ENCODE measurements at places on chromosomes 11 and 22.

GRCh38 chr11:77771135-77771534 lies 49.4 kb downstream of the RSF1 start:
- no peak for DNase-seq

GRCh38 chr11:101436511-101437142 lies 147.2 kb downstream of the TRPC6 start:
- DNase-seq = peak; percentile 18

DNA sequence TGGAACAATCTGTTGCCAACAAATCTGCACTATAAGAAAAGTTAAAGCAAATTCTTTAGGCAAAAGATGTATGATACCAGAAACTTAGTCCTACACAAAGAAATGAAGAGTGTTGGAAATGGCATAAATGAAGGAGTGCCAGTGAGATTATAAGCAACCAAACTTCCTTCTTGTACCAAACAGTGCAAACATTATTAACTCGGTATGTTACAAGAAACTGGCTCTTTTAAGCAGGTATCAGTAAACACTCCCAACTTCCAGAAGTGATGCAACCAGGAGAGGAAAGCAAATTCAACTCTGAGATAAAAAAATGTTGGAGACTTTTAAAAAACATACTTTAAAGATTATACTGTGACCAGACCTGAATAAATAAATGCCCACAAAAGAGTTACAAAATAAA lies 28.5 kb downstream of the COPB1 start:
- no peak for DNase-seq

GRCh38 chr11:94649254-94649653 lies 82.1 kb downstream of the PIWIL4 start:
- DNase-seq = no peak

- DNase-seq = no peak
Observed at GRCh38 chr22:22703203-22703570, 58.8 kb downstream of the GGTLC2 start.

GRCh38 chr11:133705074-133705648 lies 140.2 kb downstream of the SPATA19 start:
- no peak for DNase-seq

- no peak for DNase-seq
Observed at GRCh38 chr11:57446055-57446454, 14.3 kb upstream of the RTN4RL2 start.

DNA sequence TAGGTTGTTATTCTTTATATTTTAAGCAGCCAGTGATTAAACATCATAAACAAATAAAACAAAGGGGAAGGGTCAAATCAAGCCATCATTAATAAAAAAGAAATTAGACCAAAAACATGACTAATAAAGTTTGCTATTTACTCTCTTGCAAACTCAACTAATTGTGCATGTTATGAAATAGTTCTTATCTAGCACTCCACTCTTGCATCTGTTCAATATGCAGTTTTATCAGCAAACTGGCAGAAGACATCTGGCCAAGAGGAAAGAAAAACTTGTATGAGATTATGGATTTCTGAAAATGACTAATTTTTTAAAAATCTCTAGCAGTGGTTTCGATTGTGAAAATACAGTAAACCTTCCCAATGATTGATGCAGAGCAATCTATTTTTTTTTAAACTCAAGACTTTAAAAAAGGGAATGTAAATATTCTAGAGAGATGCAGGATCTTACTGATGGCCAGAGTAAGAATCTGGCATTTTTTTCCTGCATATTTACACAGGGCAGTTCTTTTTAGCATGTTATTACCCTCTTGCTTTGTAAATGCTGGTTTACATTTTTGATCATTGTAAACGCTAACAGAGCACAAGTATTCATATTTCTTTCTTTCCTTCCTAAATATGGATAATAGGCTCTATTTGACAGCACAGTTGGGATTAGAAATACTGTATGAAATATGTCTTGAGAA lies 83.3 kb downstream of the GRIA4 start:
- DNase-seq = no peak

GRCh38 chr11:26037716-26038115 lies 294.2 kb upstream of the ANO3 start:
- no peak for DNase-seq

GRCh38 chr11:13206086-13206640 lies 71.4 kb upstream of the BMAL1 start:
- DNase-seq = no peak

DNA sequence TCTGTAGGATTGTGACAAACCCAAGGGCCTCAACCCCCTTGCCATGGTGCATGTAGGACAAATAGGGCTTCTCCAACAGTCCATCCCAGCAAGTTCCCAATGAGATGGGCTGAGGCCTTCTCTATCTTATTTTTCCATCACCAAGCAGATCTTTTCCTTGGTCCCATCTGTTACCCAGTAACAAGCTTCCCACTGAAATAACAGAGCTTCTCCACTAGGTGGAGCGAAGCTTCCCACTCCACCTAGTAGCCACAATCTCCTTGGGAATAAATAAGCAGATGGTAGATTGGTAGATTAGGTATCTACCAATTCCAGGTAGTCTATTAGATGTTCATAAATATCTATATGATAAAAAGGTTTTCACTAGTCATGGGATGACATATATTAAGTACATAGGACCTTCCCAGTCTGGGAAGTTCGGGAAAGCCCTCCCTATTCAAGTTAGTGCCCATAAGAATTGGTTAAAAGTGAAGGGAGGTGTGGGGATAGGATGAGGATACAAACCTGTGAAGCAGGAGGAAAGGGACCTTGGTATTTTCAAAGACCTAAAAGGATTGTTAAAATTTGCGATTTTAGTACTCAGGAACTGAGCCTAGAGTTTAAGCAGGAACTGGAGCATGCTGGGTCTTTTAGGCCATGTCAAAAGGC lies 5.9 kb upstream of the OR52L1 start:
- DNase-seq = no peak

DNA sequence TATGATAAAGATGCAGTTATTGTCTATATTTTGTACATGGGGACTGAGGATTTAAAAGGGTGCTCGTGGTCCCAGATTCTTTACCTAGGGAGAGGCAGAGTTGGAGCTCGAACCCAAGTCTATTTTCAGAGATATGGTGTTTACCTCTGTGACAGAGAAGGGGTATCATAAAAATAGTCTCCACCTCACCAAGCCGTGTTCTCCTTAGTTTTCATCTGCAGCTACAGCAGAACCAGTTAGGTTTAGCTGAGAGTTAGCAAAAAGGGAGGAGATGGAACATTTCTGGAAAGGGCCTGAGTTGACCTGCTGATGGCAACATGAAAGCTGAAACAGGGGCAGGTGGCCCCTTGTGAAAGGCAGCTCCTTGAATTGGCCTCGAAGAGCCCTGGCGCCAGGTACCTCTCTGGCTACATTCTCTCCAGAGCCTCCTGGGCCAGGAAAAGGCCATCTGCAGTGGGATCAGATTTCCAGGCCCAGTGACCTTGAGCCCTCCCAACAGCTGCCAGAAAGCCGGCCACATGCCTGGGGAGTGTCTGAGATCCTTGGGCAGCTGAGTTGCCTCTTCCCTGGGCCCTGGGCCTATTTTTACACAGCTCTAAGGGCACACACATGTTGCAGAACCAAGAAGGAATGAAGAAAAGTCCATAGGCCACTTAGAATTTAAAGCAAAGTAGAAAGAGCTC lies 136.6 kb downstream of the NAV2 start:
- DNase-seq = no peak

DNA sequence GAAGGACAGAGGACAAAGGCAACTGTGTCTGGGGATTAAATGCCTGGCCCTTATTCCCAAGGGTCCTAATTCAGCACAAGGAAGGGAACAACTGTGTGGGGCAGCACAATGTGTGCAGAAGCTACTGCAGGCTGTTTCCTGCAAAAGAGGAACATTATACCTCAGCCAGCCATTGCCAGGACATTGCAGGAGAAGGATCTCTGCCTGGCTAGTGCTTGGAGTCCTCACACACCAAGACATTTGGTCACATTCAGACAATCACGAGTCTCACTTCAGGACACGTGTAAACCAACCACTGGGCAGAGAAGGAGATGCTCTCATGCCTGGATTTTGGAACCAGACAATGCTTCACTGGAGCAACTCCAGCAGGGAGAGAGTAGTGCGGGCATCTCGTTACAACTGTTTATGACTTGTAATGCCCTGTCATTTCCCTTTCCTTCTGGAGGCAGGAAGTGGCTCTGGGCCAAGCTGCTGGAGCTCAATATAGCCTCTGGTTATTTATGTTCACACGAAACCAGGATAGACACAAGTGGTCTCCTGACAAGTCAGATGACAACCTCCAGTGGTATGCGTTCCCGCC lies 23.9 kb upstream of the ZC3H12C start:
- DNase-seq = no peak

- no peak for DNase-seq
Observed at GRCh38 chr11:76667271-76667818, 3.2 kb downstream of the LRRC32 start.

- DNase-seq = no peak
Observed at GRCh38 chr11:18703001-18703763, 4.6 kb downstream of the TMEM86A start.

- DNase-seq = no peak
Observed at GRCh38 chr11:8865304-8865703, 45.7 kb upstream of the AKIP1 start.

GRCh38 chr11:44957776-44958564 lies 7.3 kb upstream of the TP53I11 start:
- peak; percentile 26 for DNase-seq

GRCh38 chr11:124724979-124725718 lies 14.6 kb upstream of the NRGN start:
- no peak for DNase-seq

- no peak for DNase-seq
Observed at GRCh38 chr11:35169112-35169511, 30.1 kb downstream of the CD44 start.

- no peak for DNase-seq
Observed at GRCh38 chr22:48717076-48717810, 1110.4 kb downstream of the BRD1 start.

GRCh38 chr11:86440305-86440716 lies 65.6 kb downstream of the CCDC81 start:
- DNase-seq = no peak

GRCh38 chr11:76162336-76163288 lies 43.7 kb downstream of the WNT11 start:
- no peak for DNase-seq

DNA sequence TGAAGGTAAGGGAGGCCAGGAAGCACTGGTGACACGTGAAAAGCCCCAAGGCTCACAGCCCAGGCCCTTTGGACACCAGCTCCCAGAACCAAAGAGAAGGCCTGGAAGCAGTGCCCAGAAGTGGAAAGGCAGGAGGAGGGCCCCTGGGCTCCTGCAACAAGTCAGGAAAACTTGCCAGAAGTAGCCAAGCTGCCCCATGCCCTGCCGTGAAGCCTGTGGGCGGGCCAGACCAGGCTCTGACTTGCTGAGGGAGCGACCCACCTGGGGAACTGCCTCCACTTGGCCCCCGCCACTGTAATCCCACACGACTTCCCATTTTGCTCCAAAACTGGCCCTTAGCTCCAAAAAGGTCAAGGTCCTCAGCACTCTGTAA lies 51.3 kb upstream of the ARFGAP3 start:
- no peak for DNase-seq

- DNase-seq = no peak
Observed at GRCh38 chr11:33753304-33753967, 17.2 kb upstream of the CD59 start.

GRCh38 chr11:117823946-117824420 lies 561 bp downstream of the FXYD2 start:
- no peak for DNase-seq

GRCh38 chr11:65584723-65585171 lies 8.9 kb downstream of the EHBP1L1 start:
- no peak for DNase-seq

DNA sequence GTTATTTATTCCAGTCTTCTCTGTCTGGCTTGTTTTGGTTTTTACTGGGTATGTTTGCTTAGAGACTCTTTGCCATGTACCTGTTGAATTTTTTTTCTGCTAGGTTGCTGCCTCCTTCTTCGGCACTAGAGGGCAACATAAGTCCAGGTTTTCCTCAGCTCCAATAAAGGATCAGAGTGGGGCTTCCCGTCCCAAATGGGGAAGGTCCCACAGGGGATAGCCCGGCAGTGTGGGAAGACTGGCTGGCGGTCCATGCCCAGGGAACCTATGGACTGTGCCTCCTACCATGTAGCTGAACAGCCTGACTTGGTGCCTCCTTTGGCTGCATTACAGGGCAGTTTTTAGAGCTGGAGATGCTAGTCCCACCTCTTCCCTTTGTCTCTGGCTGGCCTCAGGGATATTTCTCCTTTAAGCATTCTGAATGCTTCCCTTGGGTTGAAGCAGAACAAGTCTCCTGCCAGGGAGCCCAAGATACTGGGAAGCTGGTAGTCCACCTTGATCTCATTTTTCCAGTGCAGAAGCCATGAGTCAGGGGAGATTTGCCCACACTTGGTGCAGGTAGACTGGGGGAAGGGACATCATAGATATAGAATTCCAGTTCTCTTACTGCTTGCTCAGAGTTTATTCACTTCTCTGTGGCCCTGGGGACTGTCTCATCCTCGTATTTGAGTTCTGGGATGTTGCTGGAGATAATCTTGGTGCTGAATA lies 60.2 kb downstream of the BRD1 start:
- no peak for DNase-seq

DNA sequence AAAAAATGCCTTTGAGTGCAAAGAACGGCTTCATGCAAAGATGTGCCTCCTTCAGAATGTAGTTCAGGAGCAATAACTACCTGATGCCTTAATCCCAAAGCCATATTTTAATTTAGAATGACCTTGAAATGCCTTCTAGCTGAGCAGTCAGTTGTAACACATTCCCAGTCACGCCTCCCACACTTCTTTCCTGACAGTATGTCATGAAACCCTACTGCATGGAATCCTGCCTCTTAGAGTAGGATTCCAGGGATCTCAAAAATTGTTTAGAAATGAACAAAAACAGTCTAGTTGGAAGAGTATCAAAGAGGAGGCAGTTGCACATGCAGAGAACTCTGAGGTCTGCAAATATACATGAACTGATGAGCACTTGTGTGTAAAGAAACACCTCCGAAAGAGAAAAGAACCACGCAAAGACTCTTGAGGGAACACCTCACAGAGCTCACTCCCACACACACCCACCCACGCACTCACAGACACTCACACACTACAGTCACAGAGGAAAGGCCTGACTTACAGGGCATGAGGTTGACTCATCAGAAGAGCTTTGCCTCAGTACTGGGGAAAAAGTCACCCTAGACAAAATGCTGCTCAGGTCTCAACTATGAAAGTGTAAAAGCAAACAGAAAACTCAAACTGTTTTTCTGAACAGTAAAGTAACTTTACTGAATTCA lies 77.4 kb downstream of the GGTLC2 start:
- no peak for DNase-seq
